ENCODE measurements at places on chromosomes 4 and X.

GRCh38 chrX:153765138-153766079 lies 1.4 kb downstream of the PLXNB3 start:
- no peak for DNase-seq

GRCh38 chr4:54363037-54363436 lies 133.9 kb downstream of the PDGFRA start:
- DNase-seq, result no peak

DNA sequence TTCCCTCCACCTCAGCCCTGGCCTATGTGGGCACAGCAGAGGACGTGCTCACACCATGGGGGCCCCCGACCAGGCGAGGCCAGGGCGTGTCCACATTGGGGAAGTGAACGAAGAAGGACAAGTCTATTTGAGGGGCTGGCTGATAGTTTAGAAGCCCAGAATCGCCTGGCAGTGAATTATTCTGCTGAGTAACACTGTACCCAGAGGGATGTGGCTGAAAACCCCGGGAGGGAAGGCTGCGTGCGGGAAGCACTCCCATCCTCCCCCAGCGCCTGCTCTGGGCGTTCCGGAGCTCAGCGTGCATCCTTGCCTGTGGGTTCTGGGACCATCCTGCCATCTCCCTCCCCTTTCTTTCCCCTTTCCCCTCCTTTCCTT lies 66.6 kb downstream of the TRMT44 start:
- DNase-seq, result no peak

DNA sequence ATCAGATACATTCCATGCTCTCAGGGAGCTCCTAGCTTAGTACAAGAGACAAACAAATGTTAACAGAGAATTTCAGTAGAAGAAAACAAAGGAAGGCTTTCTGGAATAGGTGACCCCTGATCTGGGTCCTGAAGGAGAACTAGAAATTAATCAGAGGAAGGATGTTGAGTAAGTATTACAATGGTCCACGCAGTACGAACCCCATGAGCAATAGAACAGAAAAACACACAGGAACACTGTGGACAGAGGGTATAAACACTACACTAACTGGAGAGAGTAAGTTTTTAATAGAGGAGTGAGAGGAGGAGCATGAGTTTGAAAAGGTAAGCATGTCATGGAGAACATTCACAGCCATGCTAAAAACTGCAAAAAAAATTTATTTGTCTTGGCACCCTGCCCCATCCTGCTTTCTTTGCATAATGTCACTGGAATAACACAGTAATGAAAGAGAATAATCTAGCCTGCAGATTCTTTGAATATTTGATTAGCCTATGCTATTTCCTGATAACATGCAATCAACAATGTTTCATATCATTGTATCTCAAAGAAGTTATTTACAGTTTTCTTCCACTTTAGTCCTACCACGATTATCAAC lies 140.3 kb upstream of the ZXDB start:
- DNase-seq, result no peak

- no peak for DNase-seq
These were observed 21.1 kb downstream of the RNF4 start for GRCh38 chr4:2489841-2490552.

- no peak for DNase-seq
These were observed 45.4 kb downstream of the RASL11B start for GRCh38 chr4:52907510-52907909.

GRCh38 chr4:513327-513726 lies 14.3 kb downstream of the PIGG start:
- DNase-seq, result no peak

DNA sequence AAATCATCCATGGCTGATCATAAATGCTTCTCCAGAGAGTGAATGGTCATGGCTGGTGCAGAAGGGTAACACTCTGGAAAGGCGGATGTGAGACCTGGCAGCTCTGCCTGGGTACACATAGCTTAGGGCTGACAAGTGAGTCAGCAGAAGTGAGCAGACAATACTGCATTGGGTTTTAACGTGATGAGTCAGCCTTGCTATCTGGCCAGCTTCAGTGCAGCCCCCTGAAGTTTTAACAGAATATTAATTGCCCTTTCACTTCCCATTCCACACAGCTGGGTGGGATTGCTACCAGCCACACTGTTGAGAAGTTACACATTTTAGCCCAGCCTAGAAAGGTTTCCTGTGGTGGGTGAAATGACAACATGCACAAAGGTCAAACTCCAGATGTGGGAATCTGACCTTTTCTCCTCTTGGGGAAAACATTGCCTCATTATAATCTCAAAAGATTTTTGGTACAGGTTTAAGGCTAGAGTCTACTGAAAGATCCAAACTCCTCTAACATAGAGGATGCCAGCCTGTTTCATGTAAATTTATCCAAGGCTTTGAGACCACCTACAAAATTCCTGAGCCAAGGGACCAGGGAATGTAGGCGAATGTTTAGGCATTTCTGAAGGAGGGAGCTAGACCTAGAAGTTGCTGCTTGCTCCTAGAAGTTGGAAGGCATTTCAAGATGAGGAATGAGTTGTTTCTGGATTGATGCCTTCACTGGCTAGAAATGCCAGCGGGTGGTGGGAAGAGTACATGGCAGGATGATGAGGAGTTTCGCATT lies 230.3 kb upstream of the PGRMC2 start:
- no peak for DNase-seq

GRCh38 chr4:107939307-107939706 lies 8.0 kb downstream of the CYP2U1 start:
- DNase-seq, result no peak

GRCh38 chr4:127503111-127503510 lies 129.6 kb upstream of the INTU start:
- DNase-seq, result no peak
